ENCODE measurements at places on chromosomes 1 and 21. TPM values are rescaled to one million over a fixed set of nuclear protein-coding genes. Genes with fewer than 3 reads are reported as not detected.

The KRTAP19-1 gene
- not detected for total RNA-seq

DNA sequence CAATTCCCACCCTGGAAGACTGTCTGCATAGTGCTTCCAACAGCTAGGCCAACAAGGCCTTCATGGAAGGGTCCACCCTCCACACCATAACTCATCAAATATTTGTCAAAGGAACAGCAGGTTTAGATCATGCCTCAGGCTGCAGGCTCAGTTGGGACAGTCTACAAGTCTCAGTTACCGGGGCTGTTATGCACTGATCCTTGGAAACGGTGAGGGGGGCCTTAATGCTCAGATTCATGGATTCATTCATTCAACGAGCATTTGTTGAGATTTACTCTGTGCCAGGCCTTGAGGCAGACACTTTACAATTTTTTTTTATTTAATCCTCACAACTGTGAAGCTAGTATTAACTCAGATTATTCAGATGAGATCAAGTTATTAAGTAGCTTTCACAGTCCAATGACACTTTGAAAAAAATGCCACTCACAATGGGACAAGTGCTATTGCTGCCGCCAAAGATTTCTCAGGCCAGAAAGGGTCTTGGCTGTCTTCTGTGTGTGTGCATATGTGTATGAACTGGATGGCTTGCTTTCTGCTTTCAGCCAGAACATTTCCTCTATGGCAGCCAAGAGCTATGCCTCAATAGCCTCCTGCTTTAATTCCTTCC, 8.9 kb upstream of the C1orf216 start:
- H3K27ac ChIP-seq = no peak overlapping the region
- no peak for DNase-seq

DNA sequence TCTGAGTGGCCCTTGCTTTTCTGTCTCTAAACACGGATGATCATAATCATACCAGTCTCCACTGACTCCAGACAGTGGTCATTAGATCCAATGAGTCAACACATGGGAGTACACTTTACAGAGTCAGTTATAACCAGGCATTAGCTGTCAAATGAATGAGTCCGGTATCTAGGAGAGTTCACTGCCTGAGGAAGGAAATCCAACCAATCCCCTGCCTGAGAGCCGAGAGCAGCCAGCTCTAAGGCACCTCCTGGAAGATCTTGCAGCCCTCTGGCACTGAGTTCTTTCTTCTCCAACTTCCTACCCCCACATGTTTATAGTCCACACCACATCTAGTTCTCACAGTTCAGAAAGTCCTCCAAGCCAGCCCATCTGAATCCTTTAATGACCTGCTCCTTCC, 29.4 kb upstream of the RBM15 start:
- H3K27me3 ChIP-seq = no peaks in the 10 kb centered on the region
- no peak overlapping the region for H3K4me3 ChIP-seq
- H3K27ac ChIP-seq = no peak overlapping the region
- DNase-seq = no peak
- H3K4me1 ChIP-seq = peaks cover 5% of the 10 kb centered on the region

DNA sequence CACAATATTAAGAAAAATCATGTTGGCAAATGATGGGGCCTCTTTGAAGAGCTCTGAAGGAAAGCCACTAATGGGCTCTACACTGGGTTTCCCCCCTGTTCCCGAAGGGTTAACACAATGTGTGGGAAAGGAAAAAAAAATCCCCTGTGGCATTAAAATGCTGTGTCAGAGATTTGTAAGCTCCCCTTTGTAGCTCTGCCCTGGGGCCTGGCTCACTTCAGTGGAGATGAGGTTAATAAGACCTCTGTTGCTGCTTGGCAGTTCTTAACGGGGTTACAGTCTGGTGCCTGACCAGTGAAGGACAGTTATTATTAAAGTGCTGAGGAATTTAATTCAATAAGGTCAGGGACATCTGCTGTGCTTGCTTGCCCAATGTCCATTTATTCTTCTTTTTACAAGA, 129.7 kb upstream of the UBE2U start:
- H3K36me3 ChIP-seq = no peaks in the 10 kb centered on the region
- H3K4me3 ChIP-seq = no peak overlapping the region
- no peaks in the 10 kb centered on the region for H3K4me1 ChIP-seq
- H3K27me3 ChIP-seq = no peaks in the 10 kb centered on the region
- no peak for DNase-seq
- H3K27ac ChIP-seq = no peak overlapping the region
